Caki2 (cell line): ENCODE measurements at places on chromosomes 4 and X. TPM values are rescaled to one million over a fixed set of nuclear protein-coding genes. Genes with fewer than 3 reads are reported as not detected.

TRPC3 gene
- total RNA-seq, result 0.98 TPM in 1 of 2 replicates, not detected in the other

DNA sequence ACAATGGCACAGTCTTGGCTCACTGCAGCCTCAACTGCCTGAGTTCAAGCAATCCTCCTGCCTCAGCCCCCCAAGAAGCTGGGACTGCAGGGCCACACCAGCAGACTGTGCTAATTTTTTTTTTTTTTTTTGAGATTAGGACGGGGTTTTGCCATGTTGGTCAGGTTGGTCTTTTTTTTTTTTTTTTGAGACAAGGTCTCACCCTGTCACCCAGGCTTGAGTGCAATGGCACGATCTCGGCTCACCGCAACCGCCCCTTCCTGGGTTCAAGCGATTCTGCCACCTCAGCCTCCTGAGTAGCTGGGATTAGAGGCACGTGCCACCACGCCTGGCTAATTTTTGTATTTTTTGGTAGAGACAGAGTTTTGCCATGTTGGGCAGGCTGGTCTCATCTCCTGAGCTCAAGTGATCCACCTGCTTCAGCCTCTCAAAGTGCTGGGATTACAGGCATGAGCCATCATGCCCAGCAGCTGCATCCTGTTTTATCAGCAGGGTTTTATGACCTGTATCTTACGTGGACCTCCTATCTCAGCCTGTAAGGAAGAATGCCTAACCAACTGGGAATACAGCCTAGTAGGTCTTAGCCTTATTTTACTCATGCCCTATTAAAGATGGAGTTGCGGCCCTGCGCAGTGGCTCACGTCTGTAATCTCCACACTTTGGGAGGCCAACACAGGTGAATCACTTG, 13.2 kb upstream of the MRPL1 start:
- DNase-seq, result no peak

- DNase-seq, result no peak
These were observed 155.4 kb upstream of the FAM241A start for GRCh38 chr4:111989817-111990216.

DNA sequence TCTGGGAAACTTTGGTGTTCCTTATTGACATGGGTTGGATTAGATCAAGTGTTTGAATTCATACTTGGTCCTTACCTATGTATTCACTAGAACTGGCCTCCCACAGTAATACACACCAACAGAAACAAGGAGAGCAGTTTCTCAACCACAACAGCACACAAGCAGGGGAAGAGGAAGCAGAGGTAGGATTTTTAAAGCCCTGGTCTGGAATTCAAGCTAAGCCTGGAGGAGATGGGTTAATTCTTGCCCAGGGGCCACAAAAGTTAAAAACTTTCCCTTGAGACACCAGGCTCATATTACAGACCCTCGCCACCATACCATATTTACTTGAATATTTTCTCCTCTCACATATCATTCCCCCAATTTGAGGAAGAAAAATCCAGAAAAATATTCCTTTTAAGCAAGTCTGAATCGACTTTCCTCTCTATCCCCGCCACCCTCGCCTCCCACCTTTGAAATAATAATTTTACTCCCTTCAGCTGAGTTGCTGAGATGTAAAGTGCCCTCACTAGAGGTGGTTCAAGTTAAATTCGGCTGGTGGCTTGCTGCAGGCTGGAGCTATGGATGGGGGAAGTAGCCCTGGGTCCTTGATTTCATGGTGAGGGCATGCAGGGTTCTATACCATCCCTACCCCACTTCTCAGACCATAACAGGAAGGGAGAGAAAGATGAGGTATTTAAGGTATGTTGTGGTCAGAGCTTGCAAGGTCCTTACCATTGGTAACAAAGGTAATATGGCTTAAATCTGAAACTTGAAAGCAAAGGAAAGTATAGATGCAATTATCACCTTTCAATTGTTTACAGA, 440.2 kb downstream of the INPP4B start:
- DNase-seq, result peak; percentile 57

GRCh38 chr4:8703857-8704495, 111.4 kb downstream of the CPZ start:
- no peak for DNase-seq

DNA sequence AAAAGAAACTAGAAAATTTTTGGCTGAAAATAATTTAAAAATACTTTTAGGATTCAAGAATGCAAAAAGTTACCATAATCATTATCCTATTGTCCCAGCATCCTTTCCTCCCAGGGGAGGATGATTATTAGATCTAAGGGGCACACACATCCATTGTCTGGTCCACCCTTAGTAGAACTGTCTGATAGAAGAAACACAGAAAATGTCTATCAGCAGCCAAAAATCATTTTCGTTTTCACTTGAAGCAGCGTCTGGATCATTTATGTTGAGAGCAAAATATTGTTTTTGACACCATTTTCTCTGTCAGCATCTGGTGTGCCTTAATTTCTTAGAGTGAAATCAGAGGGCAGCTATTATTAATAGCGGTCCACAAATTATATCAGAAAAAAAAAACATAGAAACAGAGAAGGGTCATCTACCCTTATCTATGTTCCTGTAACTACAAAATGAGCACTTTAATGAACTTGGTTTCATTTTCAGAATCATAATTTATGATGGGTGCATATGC, 446.3 kb downstream of the TRAM1L1 start:
- DNase-seq, result no peak
